Fibroblast of lung (primary cell): ENCODE measurements at places on chromosomes 4 and X.

- DNase-seq = no peak
These were observed 15.5 kb upstream of the HSD17B10 start for GRCh38 chrX:53449632-53450031.

GRCh38 chr4:153322791-153323190 is 21.7 kb upstream of the MND1 start:
- DNase-seq = peak; percentile 56

- peak; percentile 8 for DNase-seq
These were observed 27.4 kb upstream of the PLAC1 start for GRCh38 chrX:134685668-134686067.

DNA sequence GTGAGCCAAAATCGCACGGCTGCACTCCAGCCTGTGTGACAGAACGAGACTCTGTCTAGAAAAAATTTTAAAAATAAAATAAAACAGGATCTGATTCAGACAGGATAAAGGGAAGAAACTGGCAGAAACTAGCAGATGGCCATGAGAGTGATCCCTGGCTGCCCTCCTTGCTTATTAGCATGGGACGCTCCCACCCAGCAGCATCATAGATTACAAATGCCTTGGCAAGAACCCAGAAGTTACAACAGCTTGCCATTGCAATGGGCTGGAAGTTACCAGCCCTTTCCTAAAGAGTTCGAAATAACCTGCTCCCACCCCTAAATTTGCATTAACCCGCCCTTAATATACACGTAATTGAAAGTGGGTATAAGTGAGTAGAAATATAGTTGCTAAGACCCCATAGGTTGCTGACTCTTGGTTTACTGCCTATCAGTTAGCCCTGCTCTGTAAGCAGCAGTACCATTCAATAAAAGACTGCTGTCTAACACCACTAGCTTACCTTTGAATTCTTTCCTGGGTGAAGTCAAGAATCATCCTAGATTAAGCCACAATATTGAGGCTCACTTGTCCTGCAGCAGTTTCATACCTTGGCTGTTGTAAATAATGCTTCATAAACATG is 9.1 kb upstream of the XAGE2 start:
- no peak for DNase-seq

- no peak for DNase-seq
These were observed 428.2 kb downstream of the TLL1 start for GRCh38 chr4:166301266-166301665.

GRCh38 chr4:142838778-142839177 is 7.3 kb downstream of the INPP4B start:
- no peak for DNase-seq

GRCh38 chr4:156638925-156639605 is 332.5 kb downstream of the PDGFC start:
- peak; percentile 92 for DNase-seq

DNA sequence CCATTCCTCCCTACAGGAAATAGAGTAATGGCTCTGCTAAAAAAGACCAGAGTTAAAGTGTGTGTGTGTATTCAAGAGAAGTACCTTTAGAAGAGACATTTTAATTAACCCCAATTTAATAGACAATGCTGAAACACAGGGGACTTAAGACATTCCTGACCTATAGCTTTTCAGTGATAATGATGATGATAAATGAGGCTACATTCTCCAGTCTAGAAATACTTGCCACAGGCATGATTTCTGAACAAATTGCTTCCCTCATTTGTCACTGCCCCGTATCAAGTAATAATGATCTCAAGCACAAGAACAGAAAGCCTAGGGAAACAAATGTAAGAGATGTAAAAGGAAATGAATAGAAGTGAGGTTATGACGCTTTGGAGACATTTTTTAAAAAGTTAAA is 117.1 kb downstream of the UNC5C start:
- no peak for DNase-seq

GRCh38 chr4:154908168-154908567 is 127.1 kb downstream of the RBM46 start:
- DNase-seq = peak; percentile 15

- DNase-seq = peak; percentile 91
These were observed 961 bp upstream of the NOCT start for GRCh38 chr4:139014371-139015268.

DNA sequence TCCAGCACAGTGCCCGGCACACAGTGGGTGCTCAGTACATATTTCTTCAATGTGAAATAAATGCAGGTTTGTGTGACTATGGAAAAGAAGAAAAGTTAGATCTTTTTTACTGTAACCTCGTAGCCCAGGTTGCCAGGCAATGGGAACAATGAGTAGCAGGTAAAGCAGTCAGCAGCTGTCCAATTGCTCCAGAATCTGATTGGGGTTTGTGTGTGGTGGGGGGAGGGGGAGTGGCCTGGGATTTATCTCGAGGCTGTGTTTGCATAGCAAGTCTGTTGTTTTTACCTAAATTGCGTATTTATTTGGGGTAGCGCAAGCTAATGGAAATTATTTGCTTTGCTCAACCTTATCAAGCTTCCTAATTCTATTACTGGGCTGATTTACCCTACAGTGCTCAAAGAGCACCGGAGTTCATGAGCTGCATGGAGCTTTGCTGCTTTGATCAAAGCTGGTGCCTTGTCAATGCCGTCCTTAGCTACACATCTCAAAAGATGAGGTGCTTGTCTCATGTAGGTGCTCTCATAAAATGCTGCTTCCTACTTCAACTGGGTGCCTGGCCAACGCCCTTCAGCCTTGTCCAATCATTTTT is 145.0 kb upstream of the DGKK start:
- no peak for DNase-seq

DNA sequence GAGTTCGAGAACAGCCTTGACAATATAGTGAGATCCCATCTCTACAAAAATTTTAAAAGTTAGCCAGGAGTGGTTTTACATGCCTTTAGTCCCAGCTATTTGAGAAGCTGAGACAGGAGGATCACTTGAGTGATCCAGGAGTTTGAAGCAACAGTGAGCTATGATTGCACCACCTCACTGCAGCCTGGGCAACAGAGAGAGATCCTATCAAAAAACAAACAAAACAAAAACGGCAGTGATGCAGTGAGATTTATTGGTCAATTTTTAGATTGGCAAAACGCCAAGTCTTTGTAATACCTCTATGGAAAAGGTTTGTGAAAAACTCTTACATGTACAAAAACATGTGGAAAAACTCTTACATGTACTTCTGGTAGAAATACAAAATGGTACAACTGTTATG is 91.3 kb downstream of the PTPN13 start:
- peak; percentile 49 for DNase-seq

DNA sequence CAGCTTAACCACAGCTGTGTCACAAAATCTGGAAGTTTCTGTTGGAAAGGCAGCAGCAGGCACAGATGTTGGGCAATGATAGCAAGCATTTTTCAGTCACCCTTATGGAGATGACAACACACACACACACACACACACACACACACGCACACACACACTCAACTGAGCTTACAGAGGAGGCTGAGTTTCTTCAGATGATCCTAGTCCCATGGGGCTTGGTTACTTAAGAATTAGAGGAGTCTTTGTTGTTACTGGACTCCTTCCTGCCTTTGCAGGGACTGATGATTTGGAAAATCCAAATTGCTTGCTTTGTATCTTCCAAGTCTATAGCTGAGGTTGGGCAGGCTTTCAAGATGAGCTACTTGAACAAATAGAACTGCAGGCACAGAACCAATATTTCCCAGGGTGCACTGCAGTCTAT is 740.1 kb upstream of the PITX2 start:
- DNase-seq = peak; percentile 39

DNA sequence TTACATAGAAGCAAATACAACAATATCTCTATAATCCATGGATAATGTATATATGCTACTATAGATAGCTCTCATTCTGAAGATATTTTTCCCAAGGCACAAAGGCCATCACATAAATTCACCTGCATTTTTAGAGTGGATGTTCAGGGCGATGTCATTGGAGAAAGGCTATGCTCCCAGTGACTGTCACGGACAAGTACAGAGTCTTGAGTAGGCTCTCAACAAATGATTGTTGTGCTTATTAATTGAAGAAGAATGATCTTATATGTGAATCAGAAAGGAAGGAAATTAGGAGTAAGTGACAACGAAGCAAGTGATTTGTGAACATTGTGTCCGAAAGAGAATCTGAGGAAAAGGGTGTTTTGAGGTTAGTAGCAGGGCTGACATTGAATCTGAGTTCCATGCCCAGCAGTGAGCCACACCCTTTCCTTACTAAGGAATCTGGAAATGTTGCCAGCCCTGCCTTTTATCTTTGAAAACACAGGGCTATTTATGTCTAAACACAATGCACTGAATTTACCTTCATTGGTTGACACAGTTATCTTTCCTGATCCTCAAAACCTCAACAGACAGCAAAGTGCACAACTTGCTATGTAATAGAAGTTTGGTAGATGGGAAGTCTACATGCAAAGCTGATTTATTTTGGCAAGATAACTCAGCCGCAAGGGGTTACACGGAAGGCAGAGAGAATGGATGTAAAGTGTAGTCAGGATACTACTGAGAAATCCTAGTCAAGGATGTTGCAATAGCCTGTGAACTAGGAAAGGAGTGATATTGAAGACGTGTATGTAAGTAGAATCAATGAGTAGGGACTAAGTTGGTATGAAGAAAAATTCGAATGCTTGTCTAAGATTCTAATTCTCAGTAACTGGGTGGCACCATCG is 50.4 kb downstream of the SORBS2 start:
- DNase-seq = peak; percentile 19

DNA sequence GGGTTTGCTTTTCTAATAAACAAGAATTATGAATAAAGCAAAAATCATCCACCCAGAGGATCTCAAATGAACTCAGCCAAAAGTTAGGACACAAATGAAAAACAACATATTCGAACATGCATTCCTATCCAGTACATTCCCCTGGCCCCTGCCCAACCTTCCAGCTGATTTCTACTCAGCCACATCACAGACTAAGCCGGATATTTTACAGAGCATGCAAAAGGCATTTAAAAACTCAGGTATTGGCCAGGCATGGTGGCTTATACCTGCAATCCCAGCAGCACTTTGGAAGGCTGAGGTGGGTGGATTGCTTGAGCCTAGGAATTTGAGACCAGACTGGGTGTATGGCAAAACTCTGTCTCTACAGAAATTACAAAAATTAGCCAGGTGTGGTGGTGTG is 54.6 kb downstream of the RELL1 start:
- peak; percentile 29 for DNase-seq

- peak; percentile 57 for DNase-seq
These were observed 82.6 kb upstream of the SLITRK2 start for GRCh38 chrX:145735036-145735435.

- DNase-seq = no peak
These were observed 21.6 kb downstream of the C4orf50 start for GRCh38 chr4:5996641-5997040.

- DNase-seq = no peak
These were observed 41.0 kb downstream of the PCDH10 start for GRCh38 chr4:133190098-133190497.

- DNase-seq = no peak
These were observed 21.4 kb upstream of the PGM2 start for GRCh38 chr4:37805091-37805490.

DNA sequence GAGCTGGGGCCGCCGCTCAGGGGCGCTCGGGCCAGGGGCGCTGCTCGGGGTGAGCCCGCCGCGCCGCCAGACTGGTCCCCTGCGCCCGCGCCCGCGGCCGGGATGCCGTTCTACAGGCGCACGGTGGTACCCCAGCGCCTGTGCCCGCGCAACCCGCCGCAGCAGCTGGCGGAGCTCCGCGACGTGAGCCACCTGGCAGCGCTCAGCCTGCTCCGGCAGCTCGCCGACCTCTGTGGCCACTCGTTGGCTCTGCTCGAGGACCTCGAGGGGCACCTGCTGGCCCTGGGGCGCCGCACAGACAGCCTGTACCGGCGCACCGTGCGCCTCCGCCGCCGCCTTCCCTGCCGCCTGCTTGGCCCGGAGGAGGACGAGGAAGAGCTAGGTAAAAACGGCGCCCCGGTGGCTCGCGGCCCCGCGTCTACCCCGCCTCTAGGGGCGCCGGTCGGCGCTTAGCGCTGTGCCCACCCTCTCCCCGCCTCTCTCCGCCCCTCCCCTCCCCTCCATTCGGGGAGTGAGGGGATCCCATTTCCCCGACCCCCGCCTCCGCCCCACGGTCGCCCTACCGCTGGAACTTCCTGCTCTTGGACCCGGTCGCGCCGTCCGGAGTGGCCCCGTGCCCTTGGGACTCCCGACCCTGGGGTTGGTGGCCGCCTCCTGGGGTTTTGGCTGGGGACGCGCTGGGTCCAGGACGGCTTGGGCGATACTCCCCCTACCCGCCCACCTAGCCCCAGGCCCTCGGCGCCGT is 513 bp downstream of the NHSL2 start:
- no peak for DNase-seq

GRCh38 chr4:142121448-142122350 is 485.3 kb downstream of the IL15 start:
- no peak for DNase-seq

DNA sequence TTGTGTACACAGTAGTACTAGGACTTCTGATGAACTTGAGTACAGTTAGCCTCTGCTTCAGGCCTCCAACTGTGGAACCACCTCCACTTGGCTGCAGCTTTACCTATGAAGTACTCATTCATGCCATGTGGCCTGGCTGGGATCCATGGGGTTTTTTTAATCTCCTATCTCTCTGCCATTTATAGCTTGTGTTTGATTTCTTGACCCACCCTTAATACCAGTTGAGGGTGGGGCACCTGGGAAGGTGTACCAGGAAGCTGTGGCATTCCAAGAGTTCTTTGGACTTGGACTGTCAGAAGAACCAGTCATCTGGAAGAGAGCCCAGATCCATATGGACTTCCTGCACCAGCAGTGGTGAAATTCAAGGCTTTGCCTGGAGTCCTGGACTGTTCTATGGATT is 230.1 kb downstream of the SHROOM3 start:
- peak; percentile 82 for DNase-seq

DNA sequence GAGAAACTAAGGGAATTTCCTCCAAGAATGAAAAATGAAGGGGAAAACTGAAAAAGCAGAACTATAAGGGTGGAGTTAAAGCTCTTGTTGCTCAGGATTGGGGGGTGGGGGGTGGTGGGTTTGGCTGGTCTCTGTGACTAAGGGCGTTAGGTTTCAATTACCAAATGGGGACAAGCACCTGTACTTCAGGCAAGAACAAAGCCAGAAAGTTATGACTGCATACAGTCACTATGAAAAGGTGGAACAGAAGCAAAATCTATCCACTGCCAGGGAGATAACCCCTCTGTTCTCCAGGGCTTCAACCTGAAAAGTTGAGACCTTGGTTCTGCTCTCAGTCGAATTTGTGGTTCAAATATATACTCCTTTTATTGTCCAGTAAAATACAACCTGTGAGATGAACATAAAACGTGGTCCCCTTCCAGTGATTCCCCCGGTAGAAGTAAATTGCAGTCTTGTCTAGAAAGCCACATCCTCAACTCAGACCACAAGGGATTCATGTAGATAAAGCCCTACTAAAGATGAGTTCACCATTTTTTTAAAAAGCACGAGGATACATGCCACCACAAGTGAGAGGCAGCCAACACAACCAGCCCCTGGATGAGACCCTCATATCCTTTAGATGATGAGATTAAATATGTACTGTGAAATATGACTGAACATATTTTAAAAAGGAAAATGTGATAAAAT is 257.1 kb upstream of the RPS6KA3 start:
- DNase-seq = no peak
